NCI-H460 (cell line): ENCODE measurements at places on chromosomes 2 and 18. TPM values are rescaled to one million over a fixed set of nuclear protein-coding genes. Genes with fewer than 3 reads are reported as not detected.

IL36G gene
- total RNA-seq, result not detected in 2 replicates

HOXD12 gene
- total RNA-seq, result 0.20 TPM in 1 of 2 replicates, not detected in the other

PLGLB1 gene
- 0.92 TPM in 1 of 2 replicates, not detected in the other for total RNA-seq

C1GALT1C1L gene
- 1.3 and 2.0 TPM in 2 replicates for total RNA-seq

C2orf80 gene
- not detected in 2 replicates for total RNA-seq

FMNL2 gene
- 80.5 and 98.0 TPM in 2 replicates for total RNA-seq

FAM161A gene
- total RNA-seq, result 6.5 and 8.4 TPM in 2 replicates

CERKL gene
- total RNA-seq, result not detected in 2 replicates

KHK gene
- 1.2 and 1.7 TPM in 2 replicates for total RNA-seq

CHST10 gene
- 14.0 and 16.2 TPM in 2 replicates for total RNA-seq
